ENCODE measurements at places on chromosomes 11 and 22. TPM values are rescaled to one million over a fixed set of nuclear protein-coding genes. Genes with fewer than 3 reads are reported as not detected.

Gene KDM4D
- 1.5 TPM for total RNA-seq

Gene PRAME
- total RNA-seq, result not detected

- no peak for DNase-seq
These were observed 7.6 kb downstream of the OR9G1 start for GRCh38 chr11:56706486-56706885.

DNA sequence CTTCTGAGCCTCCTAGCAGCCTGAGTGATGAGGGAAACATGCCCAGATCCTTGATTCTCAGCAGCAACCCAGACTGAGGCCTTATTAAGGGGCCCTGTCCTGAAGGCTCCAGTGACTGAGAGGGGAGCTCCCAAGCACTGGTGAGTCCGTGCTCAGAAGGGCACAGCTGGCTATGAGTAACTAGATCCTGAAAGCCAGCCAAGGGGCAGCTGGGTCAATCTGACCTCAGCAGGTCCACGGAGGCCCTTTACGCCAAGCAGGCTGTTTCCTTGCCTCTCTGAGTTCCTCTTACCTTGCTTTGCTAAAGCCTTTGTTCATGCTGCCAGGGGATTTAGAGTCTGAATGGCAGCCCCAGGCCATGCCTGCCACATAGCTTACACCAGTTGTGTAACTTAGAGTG lies 19.3 kb upstream of the MIEF1 start:
- no peak for DNase-seq

DNA sequence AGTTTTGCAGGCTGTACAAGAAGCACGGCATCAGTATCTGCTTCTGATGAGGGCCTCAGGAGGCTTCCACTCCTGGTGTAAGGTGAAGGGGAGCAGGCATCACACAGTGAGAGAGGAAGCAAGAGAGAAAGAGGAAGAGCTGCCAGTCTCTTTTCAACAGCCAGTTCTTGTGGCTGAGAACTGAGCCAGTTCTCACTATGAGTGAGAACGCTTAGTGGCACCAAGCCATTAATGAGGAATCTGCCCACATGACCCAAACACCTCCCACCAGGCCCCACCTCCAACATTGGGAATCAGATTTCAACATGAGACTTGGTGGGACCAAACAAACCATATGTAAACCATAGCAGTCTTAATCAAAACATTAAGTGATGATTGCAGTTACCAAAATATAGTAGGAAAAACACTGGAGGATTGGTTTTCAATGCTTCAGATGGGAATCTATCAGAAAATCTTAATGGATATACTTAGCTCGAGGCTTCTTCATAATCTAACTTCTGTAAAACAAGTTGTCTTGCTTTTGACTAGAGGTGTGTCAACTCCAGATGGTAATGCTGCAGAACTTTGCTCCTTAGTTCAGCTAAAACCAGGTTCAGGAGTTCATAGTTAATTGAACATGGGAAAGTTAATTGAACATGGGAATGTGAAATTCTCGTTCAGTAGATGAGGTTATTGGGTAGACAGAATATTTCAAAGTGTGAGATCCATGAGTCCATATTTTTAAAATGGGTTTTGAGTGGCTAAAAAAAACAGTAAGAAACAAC lies 12.2 kb downstream of the FAR1 start:
- DNase-seq, result no peak
